Dermis microvascular lymphatic vessel endothelial cell (primary cell): ENCODE measurements at places on chromosomes 16 and 17. TPM values are rescaled to one million over a fixed set of nuclear protein-coding genes. Genes with fewer than 3 reads are reported as not detected.

GRCh38 chr16:79918916-79919315 is 318.4 kb upstream of the MAF start:
- DNase-seq = no peak

CACNG1 gene
- total RNA-seq = not detected in 2 replicates

DCXR gene
- total RNA-seq = 33.1 and 42.7 TPM in 2 replicates

MARVELD3 gene
- 0.39 and 0.51 TPM in 2 replicates for total RNA-seq

- no peak for DNase-seq
Observed at GRCh38 chr17:44745301-44745700, 13.5 kb upstream of the ADAM11 start.

- peak; percentile 68 for DNase-seq
Observed at GRCh38 chr17:64133546-64134215, 3.7 kb upstream of the ERN1 start.

KRTAP3-2 gene
- not detected in 2 replicates for total RNA-seq

- no peak for DNase-seq
Observed at GRCh38 chr17:15464231-15464985, 3.0 kb downstream of the CDRT4 start.

GRCh38 chr16:89656435-89657121 is 930 bp downstream of the CHMP1A start:
- no peak for DNase-seq

PABPN1L gene
- total RNA-seq = not detected in 2 replicates

EME1 gene
- total RNA-seq = 1.3 and 2.6 TPM in 2 replicates

INCA1 gene
- total RNA-seq = 0.38 and 0.39 TPM in 2 replicates

COPZ2 gene
- total RNA-seq = 5.5 and 9.5 TPM in 2 replicates

KRT39 gene
- total RNA-seq = not detected in 2 replicates

GRCh38 chr16:2331931-2332267 is 8.6 kb downstream of the ABCA3 start:
- no peak for DNase-seq

TBC1D3I gene
- under 0.01 TPM in 1 of 2 replicates, not detected in the other for total RNA-seq

RPS6KB1 gene
- 16.6 and 16.8 TPM in 2 replicates for total RNA-seq

DNA sequence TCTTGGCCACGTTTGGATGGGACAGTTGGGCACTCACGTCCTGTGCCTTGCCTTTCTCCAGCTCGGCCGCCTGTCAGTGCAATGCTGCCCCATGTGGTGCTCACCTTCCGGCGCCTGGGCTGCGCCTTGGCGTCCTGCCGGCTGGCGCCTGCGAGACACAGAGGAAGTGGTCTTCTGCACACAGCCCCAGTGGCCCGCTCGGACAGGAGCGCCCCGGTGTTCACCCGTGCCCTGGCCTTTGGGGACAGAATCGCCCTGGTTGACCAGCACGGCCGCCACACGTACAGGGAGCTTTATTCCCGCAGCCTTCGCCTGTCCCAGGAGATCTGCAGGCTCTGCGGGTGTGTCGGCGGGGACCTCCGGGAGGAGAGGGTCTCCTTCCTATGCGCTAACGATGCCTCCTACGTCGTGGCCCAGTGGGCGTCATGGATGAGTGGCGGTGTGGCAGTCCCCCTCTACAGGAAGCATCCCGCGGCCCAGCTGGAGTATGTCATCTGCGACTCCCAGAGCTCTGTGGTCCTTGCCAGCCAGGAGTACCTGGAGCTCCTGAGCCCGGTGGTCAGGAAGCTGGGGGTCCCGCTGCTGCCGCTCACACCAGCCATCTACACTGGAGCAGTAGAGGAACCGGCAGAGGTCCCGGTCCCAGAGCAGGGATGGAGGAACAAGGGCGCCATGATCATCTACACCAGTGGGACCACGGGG is 7.1 kb downstream of the ACSF3 start:
- DNase-seq = no peak

DNA sequence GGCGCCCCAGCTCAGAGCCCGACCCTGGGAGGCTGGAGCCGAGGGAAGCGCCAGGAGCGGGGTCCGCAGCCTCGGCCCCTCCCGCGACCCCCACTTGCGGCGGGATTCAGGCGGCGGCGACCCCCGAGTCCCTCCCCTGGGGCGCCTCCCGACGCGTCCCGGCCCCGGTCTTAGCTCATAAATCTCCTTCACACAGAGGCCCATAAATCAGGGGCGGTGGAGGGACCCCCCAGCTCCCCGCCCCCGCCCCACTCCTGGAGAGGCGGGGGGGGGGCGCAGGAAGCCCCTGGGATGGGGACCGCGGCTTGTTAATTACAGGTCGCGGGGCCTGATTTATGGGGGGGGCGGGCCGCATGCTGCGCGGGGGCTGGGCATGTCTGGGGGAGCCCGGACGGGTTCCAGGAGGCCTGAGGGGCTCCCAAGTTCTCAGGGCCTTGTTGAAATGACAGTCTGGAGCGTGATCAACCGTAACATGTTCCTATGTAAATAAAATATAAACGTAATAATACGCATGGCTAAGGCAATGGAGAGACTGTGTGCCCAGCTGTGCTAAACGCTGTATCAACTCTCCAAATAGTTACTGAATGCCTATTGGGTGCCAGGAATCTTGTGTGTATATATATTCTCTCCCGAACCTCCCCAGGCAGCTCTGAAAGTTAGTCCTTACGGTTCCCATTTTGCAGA is 10.0 kb upstream of the BHLHA9 start:
- DNase-seq = no peak

DNA sequence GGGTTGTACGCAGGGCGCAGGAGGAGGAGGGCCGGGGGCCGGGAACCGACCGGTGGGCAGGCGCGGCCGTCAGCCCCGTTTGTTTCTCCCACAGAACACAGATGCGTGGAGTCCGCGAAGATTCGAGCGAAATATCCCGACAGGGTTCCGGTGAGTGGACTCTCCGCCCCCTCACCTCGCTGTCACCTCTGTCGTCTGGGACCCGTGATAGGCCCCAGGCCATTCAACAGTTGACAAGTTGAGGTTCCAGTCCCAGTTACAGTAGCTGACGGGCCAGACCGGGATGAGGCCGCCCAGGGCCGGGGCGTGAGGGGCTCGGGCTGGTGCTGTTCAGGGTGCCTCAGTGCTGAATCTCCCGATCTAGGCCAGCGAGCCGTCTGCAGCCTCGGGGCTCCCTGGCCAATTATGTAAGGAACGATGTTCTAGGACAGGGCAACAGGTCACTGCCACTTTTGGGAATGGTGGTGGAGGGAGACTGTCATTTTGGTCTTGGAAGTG is 628 bp downstream of the GABARAPL2 start:
- peak; percentile 52 for DNase-seq

DNA sequence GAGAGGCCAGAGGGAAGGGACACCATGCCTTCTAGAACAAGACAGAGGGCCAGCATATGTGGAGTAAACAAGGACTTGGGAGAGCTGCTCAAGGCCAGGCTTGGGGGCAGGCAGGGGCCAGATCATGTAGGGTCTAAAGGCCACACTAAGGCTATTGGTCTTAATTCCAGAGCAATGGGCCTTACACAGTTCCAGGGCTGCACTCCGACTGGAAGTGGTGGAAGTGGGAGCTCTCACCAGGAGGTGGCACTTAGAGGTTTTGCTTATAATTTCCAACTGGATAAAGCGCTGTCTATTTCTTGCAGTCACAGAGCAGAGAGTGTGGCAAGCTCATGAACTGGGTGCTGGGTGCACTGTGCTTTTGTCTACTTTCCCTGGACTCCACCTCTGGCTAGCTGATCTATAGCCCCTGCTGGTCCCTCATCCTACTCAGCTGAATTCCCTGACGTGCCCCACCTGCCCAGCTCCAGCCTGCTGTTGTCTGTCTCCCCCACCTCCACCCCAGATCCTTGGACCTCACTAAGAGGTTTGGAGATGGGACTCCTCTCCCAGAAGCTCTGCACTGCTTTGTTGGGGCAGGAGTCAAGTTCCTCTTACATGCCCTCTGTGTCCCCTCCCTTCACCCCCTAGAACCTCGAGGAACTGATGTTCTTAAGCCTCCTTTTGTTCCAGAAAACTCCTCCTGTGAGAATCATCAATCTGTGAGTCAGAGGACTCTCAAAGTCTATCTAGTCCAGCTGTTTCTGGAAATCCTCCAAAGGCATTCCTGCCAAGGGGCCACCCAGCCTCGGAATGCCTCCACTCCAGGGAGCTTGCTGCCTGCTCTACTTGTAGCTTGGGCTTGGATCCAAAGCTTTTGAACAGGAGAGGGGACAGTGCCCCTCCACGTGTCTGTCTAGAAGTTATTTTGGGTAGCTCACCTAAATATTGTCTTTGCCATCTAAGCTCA is 48.1 kb upstream of the KSR1 start:
- DNase-seq = no peak

- DNase-seq = no peak
Observed at GRCh38 chr17:78242024-78242742, 10.8 kb downstream of the TMEM235 start.

GRCh38 chr17:55458287-55458900 is 36.8 kb upstream of the MMD start:
- no peak for DNase-seq

GRCh38 chr17:27514595-27515413 is 58.6 kb downstream of the KSR1 start:
- no peak for DNase-seq

GRCh38 chr17:80092959-80093358 is 8.4 kb upstream of the GAA start:
- DNase-seq = no peak
